Urinary bladder (tissue), 4 donors: ENCODE measurements at places on chromosomes 1 and 21. TPM values are rescaled to one million over a fixed set of nuclear protein-coding genes. Genes with fewer than 3 reads are reported as not detected.

DNA sequence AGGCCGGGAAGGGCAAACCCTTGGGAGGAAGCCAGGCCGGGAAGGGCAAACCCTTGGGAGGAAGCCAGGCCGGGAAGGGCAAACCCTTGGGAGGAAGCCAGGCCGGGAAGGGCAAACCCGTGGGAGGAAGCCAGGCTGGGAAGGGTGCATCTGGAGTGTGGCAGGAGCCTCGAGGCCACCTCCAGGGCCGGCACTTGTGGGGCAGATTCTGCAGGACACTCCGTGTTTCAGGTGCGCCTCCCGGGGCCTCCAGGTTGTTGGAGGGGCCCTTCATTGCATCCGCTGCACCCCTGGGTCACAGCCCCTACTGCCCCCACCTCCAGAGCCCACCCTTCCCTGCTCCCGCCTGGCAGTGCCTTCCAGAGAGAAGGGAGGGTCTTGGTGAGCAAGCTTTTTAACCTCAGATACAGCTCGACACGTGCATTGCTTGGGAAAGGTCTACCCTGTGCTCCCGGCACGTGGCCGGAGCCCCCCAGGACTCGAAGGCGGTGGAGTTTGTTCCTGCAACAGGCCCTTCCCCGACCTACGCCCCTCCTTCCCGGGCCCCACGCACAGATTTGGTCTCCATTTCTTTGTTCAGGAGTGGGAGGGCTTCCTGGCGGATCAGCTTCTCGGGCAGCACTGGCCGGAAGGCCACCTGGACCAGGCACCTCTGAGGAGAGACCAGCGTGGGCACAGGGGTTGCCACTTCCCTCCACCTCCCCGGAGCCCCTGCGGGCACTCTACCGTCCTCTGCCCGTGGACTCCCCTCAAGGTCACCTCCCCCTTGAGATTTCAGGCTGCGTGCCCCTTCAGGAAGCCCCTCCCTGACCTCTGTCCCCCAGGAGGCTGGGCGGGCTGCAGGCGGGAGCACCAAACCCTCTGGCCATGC lies 9.4 kb upstream of the TMEM52 start:
- no peak for DNase-seq

DNA sequence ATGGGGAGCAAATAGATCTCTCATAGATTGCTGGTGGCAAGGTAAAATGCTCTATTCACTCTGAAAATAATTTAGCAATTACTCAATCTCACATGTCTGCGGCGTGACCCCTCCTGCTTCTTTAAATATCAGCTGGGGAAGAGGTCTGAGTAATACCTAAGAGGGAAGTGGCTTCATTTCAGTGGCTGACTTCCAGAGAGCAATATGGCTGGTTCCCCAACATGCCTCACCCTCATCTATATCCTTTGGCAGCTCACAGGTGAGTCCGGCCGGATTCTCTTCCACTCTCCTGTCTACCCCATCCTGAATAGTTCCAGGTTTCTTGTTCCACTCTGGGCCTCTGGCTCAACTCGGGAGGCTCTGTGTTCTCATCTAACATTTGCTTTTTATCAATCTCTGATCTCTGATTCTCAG lies at the start of gene SLAMF7:
TSS of gene SLAMF7 (plus strand) at position 150 of the 414 bp plus-strand sequence. CDS start at position 205, 55 bp downstream.
- no peak for DNase-seq

GRCh38 chr1:201309416-201309815 lies 26.1 kb downstream of the PKP1 start:
- peak; percentile 59 for DNase-seq

GRCh38 chr1:55751776-55752175 lies 536.6 kb upstream of the USP24 start:
- DNase-seq, result no peak

DNA sequence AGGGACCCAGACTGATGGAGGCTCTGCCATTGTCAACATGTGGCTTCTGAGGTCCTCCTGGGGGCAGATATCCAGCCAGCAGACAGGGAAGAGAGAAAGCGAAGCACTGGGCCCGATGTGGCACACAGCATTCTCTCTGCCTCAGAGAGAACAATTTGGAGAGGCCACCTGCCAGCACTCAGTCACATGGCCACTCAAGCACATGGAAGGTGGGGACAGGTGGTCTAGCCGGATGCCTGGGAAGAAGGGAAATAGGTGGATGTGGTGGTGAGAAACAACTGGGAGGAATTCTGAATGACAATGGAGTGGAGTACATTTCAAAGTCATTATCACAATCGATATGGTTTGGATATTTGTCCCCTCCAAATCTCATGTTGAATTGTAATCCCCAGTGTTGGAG lies 109.0 kb downstream of the UBE2U start:
- no peak for DNase-seq

The CBS gene
- 18.5 TPM for polyA plus RNA-seq

- DNase-seq, result no peak
These were observed 36.3 kb downstream of the ARID4B start for GRCh38 chr1:235291599-235292091.

DNA sequence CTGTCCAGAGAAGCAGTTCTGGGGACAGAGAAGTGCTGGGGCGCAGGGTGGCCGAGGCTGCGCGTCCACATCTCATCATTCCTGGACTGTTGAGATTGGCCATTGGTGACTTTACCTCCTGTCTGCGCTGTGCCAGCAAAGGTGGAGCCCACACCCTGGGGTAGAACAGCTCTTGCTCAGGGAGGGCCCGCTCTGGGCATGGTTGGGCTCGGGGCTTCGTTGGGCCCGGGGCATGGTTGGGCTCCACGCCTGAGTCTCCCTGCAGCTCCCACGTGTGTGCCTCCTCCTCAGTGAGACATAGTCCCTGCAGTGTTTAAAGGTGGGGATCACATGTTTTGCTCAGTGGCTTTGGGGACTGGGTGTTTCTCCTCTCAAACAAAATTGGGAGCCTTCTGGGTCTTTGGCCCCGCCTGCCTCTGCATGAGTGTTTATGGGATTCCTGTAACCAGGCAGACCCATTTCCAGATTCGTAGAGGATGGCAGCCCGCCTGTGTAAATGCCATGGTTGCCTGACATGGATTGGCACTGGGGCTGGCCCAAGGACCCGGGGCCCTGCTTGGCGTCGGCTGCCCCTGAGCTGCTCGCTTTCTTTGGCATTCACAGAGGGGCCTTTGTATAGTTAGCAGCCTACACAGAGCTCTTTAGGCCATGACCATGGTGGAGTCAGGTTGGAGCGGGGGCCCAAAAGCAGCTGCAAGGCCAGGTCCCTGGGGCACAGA lies 104.6 kb downstream of the TLR5 start:
- DNase-seq, result no peak

DNA sequence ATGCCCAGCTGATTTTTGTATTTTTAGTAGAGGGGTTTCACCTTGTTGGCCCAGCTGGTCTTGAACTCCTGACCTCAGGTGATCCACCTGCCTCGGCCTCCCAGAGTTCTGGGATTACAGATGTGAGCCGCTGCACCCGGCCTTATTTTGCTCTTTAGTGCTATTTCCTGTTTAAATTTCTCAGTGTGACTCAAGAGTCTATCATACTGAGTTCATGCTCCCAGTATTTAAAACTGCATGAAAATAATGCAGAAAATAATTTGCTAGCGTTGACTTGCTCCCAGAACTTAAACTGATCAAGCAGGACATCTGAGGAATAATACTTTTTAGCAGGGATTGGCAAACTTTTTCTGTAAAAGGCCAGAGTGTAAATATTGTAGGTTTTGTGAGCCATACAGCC lies 86.4 kb upstream of the C1orf21 start:
- DNase-seq, result no peak

The DNALI1 gene
- 8.8 TPM for polyA plus RNA-seq
